BJ (cell line): ENCODE measurements at places on chromosomes 5 and 9.

DNA sequence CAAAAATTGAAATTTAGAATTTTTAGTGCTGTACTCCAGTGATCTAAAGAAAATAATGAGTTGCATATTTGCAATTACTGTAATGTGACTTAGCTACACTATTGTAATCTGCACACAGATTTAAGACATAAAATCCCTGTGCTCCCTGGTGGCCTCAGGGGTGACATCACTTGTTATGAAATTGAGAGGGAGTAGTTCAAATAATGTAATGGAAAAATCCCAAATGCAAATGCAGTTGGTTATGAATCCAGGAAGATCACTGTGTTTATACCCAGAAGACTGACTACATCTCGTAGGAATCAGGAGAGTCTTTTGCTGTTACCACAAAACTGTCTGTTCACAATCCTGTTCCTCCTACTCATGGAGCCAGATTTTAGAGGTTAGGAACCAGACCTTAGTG is 178.7 kb upstream of the FBXL17 start:
- peak; percentile 76 for DNase-seq

DNA sequence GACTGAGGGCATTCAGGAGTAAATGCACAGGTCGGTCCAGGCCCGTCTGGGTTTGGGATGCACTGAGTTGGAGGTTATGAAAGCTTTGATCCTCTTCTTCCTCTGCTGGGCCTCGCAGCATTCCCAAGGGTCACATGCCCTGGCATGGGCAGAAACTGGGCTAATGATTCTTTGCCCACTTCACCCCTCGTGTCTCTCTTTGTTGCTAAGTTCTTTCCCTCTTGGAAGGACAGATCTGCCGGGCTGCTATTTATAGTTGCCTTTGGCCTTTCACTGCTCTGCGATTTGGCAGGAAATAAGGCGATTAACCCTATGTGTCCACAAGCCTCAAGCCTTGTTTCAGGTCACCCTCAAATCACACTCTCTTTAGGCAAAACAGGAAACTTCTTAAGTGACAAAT is 66.9 kb downstream of the ENTREP1 start:
- DNase-seq, result no peak

DNA sequence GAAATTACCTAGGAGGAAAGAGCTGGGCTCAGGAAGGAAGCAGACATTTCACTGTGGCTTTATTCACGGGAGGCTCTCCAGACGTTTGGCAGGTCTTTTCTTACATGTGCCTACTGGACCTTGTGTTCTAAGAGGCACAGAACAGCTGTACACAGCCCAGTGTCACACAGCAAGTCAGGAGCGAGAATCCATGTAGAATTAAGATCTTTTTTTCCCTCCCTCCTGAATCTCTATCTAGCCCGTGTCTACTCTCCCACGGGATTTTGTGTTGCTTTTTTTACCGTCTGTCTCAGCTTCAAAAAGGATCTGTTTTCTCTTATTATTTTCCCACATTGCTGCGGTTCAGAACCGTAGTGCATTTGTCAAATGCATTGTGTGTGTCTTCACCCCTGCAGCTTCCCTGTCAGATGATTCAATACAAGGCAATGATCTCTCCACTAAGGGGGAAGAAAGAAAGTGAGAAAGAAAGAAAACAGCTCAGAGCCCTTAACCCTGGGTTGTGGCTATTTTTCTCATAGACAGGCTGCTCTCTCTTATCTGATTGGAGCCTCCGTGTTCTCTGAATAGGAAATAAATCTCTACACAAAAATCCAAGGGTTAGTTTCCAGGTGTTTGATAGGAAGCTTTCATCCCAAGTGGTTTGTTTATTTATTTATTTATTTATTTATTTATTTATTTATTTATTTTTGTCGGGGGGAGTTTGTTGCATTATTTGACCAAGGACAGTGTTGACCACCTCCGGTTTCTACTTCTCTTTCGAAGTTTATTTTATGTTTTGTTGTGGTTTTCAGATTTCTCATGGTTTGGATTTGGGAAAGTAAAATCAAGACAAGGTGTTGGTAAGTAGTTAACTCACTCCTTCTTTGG is 191.0 kb downstream of the NTRK2 start:
- DNase-seq, result no peak

- DNase-seq, result peak; percentile 39
These were observed 182.5 kb downstream of the NTRK2 start for GRCh38 chr9:84851935-84852585.

- DNase-seq, result no peak
These were observed 45.7 kb downstream of the SCAMP1 start for GRCh38 chr5:78405829-78406750.

GRCh38 chr9:72844440-72844768 is 108.4 kb downstream of the ALDH1A1 start:
- no peak for DNase-seq

GRCh38 chr5:7869474-7870136 is 657 bp downstream of the MTRR start:
- DNase-seq, result no peak

- no peak for DNase-seq
These were observed 32.5 kb downstream of the ANXA1 start for GRCh38 chr9:73183917-73184861.

DNA sequence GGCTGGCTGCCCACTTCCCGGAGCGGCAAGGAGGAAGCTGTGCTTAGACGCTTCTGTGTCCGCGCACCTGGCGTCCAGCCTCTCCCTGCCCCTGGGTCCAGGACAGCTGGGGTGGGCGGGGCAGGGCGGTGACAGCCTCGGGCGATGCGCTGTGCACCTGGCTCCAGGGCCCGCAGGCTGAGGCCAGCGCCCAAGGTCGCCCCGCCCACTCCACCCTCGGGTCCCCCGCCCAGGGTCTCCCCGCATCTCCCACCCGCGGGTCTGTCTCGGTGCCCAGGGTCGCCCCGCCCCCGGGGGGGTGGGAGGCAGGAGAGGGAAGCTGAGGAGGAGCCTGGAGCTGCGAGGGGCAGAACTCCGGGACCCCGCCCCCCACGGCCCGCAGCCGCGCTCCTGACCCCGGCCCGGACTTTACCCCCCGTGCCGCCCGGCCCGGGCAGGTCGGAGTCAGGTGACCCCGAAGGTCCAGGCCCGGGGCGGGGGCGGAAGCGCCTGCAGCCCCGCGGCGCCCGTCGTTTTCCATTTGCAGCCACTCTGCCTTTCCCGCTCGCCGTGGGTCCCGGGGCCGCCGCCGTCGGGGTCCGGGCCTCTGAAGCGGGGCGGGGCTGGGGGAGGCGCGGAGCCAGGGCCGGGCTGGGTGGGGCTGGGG is at the start of gene ENTPD8:
TSS of gene ENTPD8 (minus strand) at position 69 of the 646 bp plus-strand sequence. CDS start 3,072 bp downstream, outside the sequence.
- DNase-seq, result no peak

- DNase-seq, result no peak
These were observed 95.9 kb upstream of the FCN2 start for GRCh38 chr9:134784577-134785305.

DNA sequence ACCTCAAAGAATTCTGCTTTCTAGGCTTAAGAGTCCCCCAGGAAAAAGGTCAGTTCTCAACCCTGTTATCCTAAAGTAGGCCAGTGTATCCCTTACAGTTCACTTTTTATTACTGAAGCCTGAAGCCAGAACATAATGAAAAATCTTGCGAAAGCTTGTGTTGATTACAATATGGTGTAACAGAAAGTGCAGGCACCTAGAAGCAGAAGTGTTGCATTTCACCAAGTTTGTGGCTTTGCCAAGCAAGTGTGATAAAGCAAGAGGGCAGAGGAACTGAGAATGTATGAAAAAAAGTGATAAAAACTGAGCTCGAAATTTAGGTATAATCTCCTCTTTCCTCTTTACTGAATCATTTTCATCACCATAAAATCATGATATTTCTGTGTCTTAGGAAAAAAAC is 26.2 kb downstream of the AGTPBP1 start:
- DNase-seq, result no peak

GRCh38 chr9:118643118-118643517 is 726.1 kb downstream of the BRINP1 start:
- no peak for DNase-seq

DNA sequence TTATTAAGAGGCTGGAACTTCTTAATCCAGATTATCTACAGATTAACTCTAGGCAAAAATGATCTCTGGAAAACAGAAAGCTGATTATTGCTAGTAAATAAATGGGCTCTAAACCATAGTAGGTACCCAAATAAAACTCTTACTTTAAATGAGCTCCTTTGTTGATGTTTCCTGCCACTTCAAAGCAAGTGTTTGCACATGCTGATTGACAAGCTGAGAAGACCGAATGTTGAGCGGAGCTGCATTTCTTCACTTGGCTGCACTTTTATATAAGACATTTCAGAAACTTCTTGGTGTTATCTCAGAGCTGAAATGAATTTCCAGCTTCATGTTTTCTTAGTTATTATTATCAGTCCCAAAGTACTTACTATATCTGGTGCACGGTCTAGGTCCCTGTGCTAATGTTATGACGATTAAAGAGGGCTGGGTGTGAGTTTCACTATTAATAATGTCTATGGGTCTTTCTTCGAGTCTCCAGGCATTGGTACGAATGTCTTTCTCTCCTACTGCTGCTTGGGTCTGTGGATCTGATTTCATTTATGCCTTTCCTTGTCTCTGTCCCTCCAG is 58.6 kb upstream of the CTXN3 start:
- no peak for DNase-seq

DNA sequence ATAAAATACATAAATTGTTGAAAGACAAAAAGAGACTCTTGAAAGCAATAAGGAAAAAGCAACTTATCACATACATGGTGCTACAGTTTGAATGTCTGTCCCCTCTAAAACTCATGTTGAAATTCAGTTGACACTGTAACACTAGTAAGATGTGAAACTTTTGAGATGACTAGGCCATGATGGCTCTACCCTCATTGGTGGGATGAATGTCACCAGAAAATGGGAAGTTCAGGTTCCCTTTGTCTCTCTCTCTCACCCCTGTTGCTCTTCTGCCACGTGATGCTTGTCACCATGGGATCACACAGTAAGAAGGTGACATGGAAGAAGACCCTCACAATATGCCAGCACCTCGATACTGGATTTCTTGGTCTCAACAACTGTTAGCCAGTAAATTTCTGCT is 50.3 kb upstream of the SPTLC1 start:
- no peak for DNase-seq

DNA sequence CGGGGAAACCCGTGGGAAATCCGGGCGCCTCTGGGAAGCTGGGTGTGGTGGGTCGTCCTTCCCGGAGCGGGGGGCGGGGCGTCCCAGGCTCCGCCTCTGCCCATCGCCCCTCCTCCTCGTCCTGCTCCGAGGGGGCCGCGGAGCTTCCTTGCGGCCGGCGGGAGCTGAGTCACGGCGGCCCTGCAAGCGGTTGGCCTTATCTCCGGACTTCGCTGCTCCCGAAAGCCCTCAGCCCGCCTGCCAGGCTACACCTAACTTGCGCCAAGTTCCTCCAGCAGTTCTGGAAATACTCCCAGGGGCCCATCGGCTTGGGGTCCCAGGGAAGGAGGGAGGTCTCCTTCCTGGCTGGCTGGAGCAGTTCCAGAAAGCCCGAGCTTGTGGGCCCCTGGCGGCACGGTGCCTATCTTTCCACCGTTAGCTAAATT is 54.1 kb upstream of the CDKN2AIPNL start:
- DNase-seq, result no peak

DNA sequence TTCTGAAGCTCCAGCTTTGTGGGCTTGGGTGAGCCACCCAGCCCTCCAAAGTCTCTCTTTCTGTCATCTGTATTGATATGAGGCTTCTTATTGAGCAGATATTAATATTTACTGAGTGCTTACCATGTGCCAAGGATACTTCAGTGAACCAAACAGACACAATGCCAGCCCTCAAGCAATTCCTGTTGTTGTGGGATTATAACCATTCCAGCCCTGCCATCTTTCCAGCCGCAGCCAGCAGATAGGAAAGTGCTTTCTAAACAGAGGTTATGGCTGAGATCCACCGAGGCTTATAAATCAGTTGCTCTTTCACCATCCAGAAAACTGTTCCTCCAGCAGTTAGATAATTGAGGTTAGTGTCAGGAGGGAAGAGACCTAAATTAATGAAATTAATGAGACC is 137.7 kb upstream of the ALDH1B1 start:
- DNase-seq, result no peak

GRCh38 chr9:86978922-86979474 is 31.7 kb upstream of the GAS1 start:
- no peak for DNase-seq

DNA sequence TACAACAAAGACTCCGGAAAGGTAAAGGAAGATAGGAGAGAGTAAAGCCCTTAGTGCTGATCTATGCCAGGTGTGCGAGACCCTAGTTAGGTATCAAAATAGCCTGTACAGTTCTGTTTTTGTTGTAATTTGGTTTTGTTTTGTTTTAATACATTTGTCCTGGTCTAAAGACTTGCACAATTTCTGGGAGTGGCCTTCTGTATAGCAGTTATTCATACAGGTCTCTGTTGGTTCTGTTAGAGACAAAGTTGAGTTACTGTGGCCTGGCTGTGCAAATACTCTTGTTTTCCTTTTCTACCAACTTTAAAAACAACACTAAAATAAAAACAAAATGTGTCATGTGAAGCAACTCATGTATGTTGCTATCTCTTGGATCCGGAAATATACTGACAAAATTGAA is 163.6 kb downstream of the COMMD10 start:
- no peak for DNase-seq

DNA sequence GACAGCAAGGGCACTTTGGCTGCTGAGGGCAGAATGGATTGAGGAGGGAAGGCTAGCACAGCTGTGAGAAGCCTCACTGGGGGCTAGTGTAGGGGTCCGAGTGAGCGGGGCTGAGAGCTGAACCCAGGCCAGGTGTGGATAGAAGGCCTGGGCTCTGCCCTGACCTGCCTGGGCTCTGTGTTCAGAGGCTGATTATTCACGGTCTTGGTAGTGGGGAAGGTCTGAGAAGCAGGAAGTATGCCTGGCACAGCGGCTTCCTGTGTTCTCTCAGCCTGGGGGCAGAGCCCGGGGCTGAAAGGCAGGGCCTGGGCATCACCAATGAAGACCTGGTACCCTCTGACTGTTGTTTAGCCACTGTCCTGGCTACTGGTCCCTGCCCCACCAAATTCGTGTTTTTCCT is 136.4 kb upstream of the TBC1D2 start:
- DNase-seq, result no peak

DNA sequence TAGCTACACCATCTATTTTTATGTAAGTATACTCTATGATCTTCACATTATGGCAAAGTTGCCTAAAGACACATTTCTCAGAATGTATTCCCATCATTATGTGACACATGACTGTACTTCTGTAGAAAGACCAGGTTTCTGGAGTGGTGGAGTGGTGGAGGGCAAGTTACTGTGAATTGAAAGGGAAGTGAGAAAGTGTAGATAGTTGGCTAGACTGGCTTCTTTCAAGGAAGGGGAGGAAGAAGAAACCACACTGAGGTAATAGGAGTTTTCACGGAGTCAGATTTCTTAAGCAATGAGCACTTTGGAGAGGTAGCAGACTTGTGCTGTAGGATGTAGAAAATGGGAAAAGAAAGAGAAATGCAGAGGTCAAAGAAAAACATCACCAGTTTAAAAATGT is 50.9 kb upstream of the EQTN start:
- no peak for DNase-seq

GRCh38 chr5:54632131-54632701 is 114.7 kb downstream of the SNX18 start:
- no peak for DNase-seq

DNA sequence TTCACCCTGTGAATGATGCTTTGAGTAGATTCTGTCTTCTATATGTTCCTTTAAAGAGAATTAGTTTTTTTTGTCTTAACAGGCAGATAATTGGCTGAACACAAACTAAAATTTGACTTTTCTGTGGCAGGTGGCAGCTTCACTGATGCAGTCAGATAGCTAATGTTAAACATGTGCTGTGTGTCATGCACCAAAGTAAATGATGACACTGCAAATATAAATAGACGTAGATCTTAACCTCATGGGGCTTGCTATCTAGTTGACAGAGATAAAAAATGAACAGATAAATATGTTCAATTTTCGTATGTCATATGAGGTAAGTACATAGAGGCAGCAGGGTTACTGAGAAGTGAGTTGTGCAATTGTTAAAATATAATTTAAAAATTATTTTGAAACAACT is 82.7 kb downstream of the PARP8 start:
- DNase-seq, result no peak
